ENCODE measurements at places on chromosomes 7 and 10.

- no peak for DNase-seq
Measured at GRCh38 chr7:92244808-92245486, 767 bp downstream of the KRIT1 start.

GRCh38 chr10:78959217-78959923 lies 109.4 kb upstream of the ZMIZ1 start:
- DNase-seq: no peak

- no peak for DNase-seq
Measured at GRCh38 chr7:150992833-150993302, 2.1 kb downstream of the NOS3 start.

GRCh38 chr10:47348138-47348651 lies at the start of gene RBP3:
Gene RBP3 (plus strand): TSS chr10:47348363. CDS start chr10:47348485, 122 bp downstream.
- no peak for DNase-seq

- DNase-seq: no peak
Measured at GRCh38 chr10:103480521-103480920, 1.5 kb upstream of the CALHM3 start.

GRCh38 chr7:90409667-90410066 lies 6.4 kb downstream of the CLDN12 start:
- no peak for DNase-seq

DNA sequence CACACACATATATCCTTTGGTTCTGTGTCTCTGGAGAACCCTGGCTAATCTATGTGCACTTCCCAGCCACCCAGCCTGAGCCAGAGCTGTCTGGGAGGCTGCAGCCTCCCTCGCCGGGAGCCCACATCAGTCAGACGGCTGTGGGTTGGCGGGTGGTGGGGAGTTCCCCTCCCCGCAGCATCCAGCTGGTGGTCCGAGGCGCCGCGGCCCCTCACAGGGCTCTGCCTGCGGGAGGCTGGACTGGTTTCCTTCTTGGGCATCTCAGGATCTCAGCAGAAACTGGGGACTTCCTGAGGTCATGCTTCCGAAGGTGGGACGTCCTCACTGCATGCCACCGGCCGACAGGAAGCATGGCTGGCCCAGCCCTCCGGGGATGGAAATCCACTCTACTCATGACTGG lies 22.0 kb upstream of the PSMG3 start:
- no peak for DNase-seq

GRCh38 chr7:157116762-157117161 lies 22.0 kb upstream of the UBE3C start:
- DNase-seq: no peak

GRCh38 chr7:131436384-131436783 lies 108.7 kb downstream of the MKLN1 start:
- no peak for DNase-seq

DNA sequence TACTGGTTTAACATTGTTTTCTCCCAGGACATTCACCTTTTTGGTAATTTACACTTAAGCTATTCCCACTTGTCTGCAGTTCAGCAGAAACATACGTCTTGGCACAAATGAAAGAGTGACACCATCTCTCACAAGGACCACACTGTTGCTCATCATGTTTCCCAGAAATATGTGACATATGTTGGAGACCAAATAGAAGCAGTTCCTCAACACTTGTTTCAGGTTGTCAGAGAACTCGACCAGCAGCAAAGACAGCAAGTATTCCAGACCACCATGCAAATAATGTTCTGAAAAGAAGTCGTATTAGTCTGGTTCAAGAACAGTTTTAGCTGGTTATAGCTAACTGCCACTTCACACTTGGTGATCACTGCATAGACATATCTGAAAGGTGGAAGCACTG lies 81.3 kb upstream of the KLF6 start:
- no peak for DNase-seq

- no peak for DNase-seq
Measured at GRCh38 chr7:117950601-117951260, 77.5 kb upstream of the CTTNBP2 start.
